ENCODE measurements at places on chromosomes 1 and 21.

GRCh38 chr1:223621312-223621734 is 44.2 kb downstream of the CAPN8 start:
- no peak for DNase-seq

DNA sequence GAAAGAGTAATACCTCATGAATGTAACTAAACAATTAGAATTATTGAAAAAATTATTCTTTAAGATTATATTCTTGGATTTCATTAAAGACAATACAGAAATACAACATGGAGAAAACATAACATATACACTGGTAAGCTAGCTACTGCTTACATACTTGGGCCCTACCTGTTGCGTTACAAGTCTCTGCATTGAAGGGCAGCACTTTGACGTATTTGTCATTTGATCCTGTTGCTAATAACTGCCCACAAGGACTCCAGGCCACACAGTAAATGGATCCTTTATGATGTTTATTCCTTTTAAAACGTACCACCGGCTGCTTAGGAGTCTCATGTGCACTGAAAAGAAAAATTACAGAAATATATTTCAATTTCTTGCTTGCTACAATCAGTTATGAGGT is 19.8 kb upstream of the CLCC1 start:
- no peak for DNase-seq

GRCh38 chr1:225762002-225762441 is 15.6 kb upstream of the SRP9 start:
- no peak for DNase-seq

DNA sequence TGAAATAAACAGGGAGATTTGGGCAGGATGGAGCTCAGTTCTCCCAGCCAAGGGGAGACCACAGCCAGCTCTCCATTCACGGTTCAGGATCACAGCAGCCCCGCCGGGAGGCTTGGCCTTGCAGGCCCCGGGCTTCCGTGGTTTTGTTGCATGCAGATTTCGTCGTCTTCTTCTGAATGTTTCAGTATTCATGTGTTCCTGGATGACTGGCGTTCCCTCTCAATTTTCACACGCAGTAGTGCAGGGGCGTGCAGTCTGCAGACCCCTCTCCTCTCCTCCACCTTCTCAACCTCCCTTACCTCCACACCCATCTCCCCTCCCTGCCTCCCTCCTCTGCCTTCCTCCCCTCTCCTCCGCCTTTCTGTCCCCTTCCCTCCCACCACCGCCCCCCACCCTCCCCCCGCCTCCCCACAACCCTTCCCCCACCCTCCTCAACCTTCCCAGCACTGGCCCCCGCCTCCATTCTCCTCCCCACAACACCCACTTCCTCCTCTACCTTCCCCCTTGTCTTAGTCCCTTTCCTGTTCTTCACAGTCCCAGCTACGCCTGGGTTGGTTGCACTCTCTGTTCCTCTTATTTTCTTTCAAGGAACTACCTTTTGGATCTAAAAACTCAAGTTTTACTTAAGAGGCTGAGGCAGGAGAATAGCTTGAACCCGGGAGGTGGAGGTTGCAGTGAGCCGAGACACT is 8.4 kb upstream of the SLC19A1 start:
- no peak for DNase-seq

GRCh38 chr1:101137144-101138126 is 99.4 kb upstream of the S1PR1 start:
- no peak for DNase-seq

DNA sequence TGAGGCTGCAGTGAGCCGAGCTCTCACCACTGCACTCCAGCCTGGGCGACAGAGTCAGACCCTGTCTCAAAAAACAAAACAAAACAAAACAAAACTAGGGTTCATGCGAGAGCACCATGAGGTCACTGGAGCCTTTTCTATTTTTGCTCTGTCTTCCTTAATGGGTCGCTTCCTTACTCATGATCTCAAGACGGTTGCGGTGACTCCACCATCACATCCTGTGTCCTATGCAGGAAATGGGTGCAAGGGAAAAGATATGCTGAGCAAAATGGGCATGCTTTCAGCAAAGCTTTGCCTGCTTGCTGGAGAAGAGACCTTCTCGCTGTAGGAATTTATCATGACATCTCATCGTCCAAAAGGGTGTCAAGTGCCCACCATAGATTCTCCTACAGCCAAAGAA is 36.4 kb downstream of the WNT9A start:
- DNase-seq, result no peak

GRCh38 chr1:219506473-219506899 is 106.4 kb downstream of the ZC3H11B start:
- DNase-seq, result no peak

DNA sequence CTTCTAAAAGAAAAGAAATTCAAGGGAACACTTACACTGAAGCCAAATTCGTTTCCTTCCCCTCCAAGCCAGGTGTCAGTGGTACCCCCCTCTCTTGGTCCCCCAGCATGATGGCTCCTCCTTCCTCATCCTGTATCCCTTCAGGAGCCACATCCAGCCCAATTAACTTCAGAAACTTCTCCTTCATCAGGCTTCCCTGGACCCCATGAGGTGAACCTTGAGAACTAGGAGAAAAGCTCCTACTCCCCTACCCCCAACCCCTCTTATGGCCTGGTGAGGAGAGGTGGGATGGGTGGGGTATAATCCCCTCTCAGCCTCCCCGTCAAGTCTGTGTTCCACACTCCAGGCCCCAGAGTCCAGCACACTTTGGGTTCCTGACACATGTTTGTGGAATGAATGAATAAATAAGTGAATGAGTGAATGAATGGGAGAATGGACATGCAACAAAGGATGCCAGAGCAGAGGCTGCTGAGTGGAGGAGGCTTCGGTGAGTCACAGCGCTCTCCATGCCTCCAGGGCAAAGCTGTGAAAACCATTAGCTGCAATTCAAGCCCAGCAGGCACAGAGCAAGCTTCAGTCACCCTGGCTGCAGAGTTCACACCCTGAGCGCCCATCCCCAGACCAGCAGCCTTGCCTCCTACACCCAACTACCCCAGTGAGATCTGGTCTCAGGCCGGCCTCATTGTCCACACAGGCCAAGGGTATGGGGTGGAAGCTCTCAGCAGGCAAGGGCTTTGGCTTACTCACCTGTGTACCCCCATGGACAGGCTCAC is 43.8 kb downstream of the BATF3 start:
- DNase-seq, result no peak

- DNase-seq, result no peak
These were observed 561.3 kb downstream of the NCAM2 start for GRCh38 chr21:21559285-21560045.

GRCh38 chr1:109971559-109971958 is 13.0 kb upstream of the AHCYL1 start:
- DNase-seq, result no peak

DNA sequence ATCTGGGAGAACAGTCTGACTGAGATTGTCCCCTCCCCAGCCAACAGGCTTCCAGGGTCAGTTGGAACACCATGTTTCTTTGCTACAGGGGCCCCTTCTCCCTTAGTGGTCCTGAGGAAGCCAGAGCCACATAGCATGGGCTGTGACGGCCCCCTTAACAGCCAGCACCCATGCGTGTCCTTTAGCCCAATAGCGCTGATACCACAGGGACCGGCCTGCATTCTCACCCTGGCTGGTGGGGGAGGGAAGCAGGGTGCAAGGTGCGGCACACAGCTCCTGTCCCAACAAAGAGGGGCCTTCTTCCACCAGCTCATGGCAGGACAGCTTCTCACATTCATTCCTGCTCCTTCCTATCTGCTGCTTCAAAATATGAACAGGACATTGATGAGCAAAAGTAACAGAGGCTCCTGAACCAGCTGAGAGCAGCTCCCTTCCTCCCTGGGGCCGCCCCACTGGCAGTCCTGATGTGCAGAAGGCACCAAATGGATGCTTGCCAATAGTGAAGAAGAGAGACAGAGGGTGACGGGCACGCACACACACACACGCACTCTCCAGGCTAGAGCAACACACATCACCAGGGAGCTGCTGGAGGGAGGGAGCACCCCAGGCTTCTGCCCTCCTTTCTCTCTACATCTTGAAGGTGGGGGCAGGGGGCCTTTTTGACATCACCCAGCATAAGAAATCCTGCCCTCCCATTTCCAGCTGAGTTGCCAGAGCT is 99.4 kb downstream of the CRYAA start:
- DNase-seq, result no peak

- no peak for DNase-seq
These were observed 5.6 kb downstream of the ARID1A start for GRCh38 chr1:26701266-26701994.

DNA sequence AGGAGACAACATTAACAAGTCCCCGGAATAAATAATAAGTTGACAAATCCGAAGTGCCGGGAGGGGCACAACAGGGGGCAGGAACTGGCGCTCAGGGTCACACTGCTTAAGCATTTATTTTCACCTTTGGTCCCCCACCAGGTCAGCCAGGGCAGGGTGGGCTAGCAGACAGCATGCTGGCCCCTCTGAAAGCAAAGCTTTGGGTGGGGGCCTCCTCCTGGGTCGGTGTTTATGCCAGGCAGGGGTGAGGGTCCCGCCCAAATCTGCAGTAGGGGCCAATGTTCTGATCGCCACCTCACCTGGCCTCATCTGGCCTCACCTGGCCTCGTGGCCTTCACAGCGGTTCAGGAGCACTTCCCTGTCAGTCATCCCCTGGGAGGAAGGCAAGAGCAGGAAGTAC is 8.2 kb upstream of the FAM131C start:
- no peak for DNase-seq

DNA sequence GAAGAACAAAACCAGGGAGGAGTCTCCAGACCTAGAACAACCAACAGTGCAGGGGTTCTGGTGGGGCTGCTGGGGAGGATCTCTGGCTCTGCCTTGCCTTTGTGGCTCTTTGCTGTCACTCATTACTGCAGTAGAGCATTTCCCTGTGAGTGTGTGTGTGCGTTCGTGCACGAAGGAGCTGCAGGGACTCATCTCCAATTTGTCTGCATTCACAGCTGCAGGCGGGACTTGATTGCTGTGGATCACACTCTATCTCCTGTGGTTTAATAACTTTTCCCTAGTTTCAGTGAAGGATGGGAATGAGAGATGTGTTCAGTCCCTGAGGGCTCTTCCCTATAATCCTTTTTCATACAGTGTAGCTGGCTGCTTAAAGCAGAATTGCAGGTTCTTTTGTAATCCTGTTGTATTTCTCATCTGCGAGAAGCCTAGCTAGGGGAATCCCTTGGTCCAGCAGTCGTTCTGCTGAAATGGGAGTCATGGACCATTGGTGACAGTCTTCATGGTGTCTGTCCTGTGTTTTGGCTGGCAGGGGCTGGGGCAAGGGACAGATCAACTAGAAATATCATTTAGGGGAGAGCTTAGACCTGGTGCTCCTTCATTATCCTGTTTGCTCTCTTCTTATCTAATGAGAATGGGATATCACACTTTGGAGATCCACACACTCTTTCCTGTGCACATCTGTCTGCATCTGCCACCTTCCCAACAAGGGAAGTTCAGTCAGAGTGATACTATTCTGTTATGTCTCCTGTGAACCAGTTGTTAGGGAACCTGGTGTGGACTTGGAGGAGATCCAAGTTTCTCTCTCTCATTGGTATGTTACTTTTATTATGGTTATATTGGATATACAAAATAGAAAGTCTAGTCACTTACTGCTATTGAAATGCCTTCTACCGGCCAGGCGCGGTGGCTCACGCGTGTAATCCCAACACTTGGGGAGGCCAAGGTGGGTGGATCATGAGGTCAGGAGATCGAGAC is 3.0 kb downstream of the PCP4L1 start:
- DNase-seq, result no peak

DNA sequence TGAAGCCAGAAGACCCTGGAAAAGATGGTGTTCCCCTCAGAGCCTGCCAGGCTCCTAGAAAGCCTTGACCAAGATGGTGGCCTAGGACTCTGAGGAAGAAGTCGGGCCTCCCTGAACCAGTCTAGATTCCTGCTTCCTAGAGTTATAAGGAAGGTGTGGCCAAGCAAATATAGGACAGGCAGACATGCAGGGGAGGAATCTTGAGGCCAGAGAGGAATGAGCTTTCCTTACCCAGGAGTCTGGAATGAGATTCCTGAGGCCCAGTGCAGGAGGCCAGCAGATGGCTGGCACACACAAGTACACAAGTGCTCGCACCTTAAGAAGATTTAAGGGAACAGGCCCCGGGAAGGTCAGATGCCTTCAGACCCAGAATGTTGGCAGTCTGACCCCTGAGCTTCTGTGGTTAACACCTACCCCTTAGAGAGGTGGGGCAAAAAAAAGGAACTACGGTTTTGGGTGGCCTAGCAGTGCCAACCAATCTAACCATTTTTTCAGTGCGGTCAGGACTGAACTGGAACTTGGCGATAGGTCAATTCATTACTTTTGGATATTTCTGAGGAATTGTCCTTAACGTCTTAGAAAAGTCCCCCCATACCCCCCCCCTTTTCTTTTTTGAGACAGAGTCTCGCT is 73.3 kb downstream of the MDM4 start:
- no peak for DNase-seq

- peak; percentile 90 for DNase-seq
These were observed 63.8 kb downstream of the ARHGEF10L start for GRCh38 chr1:17603091-17603841.

DNA sequence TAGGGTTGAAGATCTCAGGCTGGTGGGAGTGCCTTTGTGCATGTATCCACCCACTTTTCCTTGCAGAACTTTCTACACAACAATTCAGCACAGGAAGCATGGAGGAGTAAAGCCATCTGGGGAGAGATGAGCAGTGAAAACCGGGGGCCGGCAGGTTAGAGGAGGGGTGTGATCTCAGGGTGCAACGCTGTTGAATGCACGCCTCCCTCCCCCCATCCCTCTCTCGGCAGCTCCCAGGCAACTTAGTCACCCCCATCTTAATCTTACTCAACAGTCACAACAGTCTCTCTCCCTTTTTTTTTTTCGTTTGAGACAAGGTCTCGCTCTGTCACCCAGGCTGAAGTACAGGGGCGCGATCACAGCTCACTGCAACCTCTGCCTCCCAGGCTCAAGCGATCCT is 16.6 kb upstream of the ABCG1 start:
- DNase-seq, result no peak

GRCh38 chr1:167076136-167076710 is 14.0 kb downstream of the GPA33 start:
- no peak for DNase-seq

DNA sequence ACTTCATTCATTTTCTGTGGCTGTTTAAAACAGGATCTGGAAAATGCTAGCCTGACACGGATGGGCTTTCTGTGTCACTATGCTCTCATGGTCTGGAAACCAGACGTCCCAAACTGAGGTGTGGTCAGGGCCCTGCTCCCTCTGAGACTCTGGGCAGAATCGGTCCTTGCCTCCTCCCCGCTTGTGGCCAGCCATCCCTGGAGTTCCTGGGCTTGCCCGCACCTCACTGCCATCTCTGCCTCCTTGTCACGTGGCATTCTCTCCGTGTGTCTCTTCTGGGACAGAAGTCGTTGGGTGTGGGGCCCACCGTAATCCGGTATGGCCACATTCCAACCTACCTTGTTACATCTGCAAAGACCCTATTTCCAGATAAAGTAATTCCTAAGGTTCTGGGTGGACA is 10.1 kb upstream of the ACTRT2 start:
- DNase-seq, result no peak
